ENCODE measurements at places on chromosomes 11 and 22.

- no peak for DNase-seq
These were observed 139.5 kb downstream of the CTTN start for GRCh38 chr11:70537576-70538571.

GRCh38 chr11:91133361-91133760 lies 910.5 kb upstream of the CHORDC1 start:
- no peak for DNase-seq

DNA sequence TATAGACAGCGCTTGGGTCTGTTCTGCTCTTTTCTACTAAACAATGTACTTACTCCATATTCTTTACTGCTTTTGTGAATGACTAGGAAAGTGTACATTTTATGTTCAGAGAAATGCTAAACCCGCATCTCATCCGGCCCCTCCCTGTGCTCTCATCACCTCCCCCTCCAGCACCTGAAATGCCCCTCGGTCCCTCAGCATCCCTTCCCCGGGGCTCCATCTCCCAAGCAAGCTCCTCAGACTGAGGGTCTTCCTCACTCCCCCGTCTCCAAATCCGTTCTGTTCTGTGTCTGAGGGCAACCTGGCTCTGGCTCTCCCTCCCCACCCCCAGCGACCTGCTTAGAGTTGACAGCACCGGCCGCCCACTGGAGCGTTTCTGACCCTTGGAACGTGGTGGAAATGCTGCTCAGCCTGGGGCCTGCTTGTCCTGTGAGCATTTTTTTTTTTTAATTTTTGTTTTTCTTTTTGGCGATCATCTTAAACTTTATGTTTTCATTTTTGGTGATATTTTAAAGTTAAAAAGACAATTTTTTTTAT lies 1.4 kb downstream of the SELENOO start:
- DNase-seq, result no peak

GRCh38 chr11:12232817-12233601 lies 122.6 kb downstream of the MICAL2 start:
- DNase-seq, result no peak

GRCh38 chr22:33757041-33757801 lies 163.1 kb downstream of the LARGE1 start:
- peak; percentile 42 for DNase-seq

DNA sequence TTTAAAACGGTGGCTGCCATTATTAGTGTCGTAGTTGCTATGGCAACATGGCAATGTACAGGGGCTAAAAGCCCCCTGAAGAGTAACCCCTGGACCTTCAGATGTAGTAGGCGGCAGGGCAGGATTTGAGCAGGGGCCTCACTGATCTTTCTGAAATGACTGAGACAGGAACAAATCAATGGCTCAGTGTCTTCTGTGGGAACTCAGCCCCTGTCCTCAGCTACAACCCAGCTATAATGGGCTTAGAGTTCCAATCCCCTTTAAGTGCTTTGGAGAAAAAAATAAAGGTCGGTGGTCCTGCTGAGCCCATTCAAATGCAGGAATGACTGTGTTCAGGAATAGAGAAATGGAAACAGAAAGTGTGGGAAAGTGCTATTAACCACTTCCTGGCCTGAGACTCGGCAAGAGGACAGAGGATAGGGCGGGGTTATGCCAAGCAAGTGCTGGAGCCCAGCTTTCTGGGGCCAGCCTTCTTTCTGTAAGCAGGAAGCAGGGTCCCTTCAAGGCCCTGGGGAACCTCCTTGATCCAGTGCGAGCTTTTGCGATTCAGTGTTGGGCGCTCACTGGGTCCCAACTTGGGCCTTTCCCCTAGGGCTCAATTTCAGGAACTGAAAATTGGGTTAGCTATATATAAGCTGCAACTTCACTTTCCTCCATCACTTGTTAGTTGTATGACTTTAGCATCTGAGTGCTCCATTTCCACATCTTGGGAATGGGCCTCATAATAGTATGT lies 6.1 kb upstream of the CD82 start:
- no peak for DNase-seq

DNA sequence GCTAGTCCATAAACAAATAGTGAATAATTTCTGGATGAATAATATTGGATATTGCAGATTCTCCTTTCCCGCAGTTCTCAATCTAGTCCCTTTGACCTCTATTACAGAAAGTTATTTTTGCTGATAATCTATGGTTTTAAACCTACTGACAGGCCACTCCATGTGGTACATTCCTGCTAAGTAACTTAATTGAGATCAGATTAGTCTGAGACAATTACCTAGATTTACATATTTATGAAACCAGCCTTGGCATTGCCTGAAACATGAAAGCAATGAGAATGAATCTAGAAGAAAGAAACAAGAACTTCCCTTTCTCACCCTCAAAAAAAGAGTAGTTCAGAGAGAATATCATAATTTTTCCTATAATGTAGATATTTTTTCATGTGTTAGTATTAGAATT lies 964.2 kb downstream of the JRKL start:
- DNase-seq, result no peak

DNA sequence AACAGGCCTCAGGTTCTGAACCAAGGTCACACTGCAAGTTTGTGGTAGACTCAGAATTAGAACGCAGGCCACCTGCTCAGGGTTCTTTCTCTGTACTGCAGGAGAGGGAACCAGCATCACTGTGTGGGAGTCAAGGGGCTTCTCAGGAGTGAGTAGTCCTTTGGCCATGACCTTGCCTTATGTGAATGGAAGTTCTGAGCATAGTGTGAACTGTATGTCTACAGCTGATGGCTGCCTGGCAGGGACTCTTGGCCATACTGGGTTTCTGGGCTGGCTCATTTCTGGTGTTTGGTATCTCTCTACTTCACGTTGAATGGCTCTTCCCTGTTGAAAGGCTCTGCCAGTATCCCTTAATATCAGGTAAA lies 40.1 kb upstream of the TUB start:
- no peak for DNase-seq

DNA sequence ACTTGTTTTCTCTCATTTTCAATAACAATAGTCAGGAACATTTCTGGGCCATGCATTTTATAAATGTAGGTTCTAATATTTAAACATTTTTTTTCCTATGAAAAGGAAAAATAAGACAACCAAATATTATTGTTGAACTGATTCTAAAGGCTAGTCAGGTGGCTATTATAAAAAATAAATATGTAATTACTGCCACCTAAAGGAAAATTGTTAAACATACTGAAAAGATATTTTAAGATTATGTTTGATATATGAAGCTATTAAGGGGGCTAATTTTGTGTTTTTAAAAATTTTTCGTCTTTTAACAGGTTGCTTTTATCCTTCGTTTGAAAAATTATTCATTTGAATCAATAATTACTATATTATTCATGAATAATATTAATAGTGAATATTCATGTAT lies 62.2 kb upstream of the FDX1 start:
- DNase-seq, result peak; percentile 42

- DNase-seq, result no peak
These were observed 149.9 kb downstream of the PKNOX2 start for GRCh38 chr11:125314276-125315078.

- no peak for DNase-seq
These were observed 23.4 kb upstream of the SHISAL1 start for GRCh38 chr22:44335903-44336803.

- no peak for DNase-seq
These were observed 48.1 kb upstream of the TOP3B start for GRCh38 chr22:22030493-22031182.

- no peak for DNase-seq
These were observed 1281.8 kb upstream of the TENM4 start for GRCh38 chr11:80722629-80723028.

GRCh38 chr11:72377596-72377995 lies 56.7 kb downstream of the CLPB start:
- DNase-seq, result no peak

DNA sequence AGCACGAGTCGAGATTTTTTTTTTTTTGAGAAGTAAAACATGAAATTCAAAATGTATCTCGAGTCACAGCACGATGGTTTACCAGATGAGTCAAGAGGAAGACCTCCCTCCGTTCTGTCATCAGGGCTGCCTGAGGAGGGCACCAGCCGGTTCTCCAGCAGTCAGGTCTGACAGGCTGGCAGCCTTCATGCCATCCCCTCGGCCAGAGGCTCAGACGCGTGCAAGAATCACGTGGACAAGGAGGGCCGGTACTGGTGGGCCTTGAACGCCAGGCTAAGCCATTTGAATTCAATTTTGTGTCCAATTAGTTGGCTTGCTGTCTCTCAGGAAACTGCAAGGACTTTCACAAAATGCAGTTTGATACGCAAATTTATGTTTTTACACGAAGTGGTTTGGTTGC lies 1412.2 kb downstream of the BRD1 start:
- DNase-seq, result no peak

GRCh38 chr11:66124564-66124963 lies 54.5 kb downstream of the PACS1 start:
- no peak for DNase-seq

DNA sequence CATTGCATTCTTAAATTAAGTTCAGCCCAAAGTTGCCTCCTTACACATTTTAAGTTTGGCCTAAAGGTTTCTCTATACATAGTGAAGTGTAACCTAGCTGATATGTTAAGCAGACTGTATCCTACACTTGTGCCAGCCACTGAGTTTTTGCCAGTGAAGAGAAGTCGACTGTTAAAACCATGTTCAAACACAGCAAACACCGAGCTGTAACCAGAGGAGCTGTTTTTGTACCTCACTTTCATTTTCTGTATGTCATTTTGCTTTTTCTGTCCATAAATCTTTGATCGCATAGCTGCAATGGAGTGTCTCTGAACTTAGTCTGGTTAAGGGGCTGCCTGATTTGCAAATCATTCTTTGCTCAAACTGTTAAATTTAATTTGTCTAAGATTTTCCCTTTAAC lies 403.7 kb downstream of the LUZP2 start:
- no peak for DNase-seq

- no peak for DNase-seq
These were observed 41.6 kb downstream of the USP35 start for GRCh38 chr11:78230161-78230877.

GRCh38 chr11:55658031-55658573 lies 3.9 kb upstream of the OR4C6 start:
- DNase-seq, result no peak

GRCh38 chr11:128481135-128481534 lies 106.2 kb downstream of the ETS1 start:
- DNase-seq, result no peak

GRCh38 chr22:47205554-47205953 lies 443.1 kb downstream of the TBC1D22A start:
- no peak for DNase-seq

GRCh38 chr11:2086239-2087040 lies 52.7 kb downstream of the IGF2 start:
- no peak for DNase-seq

- peak; percentile 11 for DNase-seq
These were observed 197.0 kb downstream of the PGR start for GRCh38 chr11:100932474-100933100.

Measured in NCI-H1417 treated with DMSO at 0.1 percent for 48 hours (cell line).